ENCODE measurements at places on chromosomes 5 and 9.

GRCh38 chr5:142547445-142548380, 138.2 kb downstream of the FGF1 start:
- no peak for DNase-seq

DNA sequence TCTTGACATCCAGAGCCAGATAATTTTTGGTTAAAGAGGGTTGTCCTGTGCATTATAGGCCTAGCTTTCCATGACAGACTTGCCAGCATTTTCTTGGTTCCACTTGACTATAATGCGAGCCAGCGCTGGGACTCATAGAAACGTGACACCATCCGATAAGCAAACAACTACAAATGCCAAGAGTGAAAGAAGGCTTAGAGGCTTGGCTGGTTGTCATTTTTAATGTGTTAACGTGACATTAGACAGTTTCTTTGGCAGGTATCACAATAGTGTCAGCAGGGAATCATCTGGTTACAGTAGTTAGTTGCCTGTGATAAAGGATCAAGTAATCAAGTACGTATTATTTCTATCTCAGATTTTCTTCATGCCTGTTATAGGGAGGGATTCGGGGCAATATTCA, 20.0 kb upstream of the LIFR start:
- no peak for DNase-seq

GRCh38 chr5:6766604-6767093, 53.4 kb downstream of the TENT4A start:
- peak; percentile 11 for DNase-seq

- DNase-seq, result no peak
Measured at GRCh38 chr5:4384649-4385048, 755.5 kb upstream of the ADAMTS16 start.

GRCh38 chr5:83750749-83751148, 30.1 kb upstream of the HAPLN1 start:
- no peak for DNase-seq

DNA sequence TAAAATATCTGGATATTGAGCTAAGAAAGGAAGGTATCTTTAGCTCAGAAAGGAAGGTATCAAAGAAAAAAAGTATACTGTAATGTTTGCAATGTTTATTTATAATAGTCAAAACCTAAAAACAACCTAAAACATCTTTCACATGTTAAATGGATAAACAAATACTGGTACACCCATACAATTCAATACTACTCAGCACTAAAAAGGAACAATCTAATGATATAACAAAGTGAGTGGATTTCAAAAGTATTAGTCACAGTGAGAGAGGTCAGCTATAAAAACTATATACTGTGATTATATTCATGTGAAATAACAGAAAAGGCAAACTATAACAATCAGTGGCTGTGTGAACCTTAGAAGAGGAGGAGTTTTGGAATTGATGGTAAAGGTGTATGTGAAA, 455.0 kb upstream of the FTMT start:
- DNase-seq, result no peak

- DNase-seq, result no peak
Measured at GRCh38 chr5:43425983-43426382, 13.8 kb upstream of the CCL28 start.

- no peak for DNase-seq
Measured at GRCh38 chr5:153699035-153699434, 208.6 kb downstream of the GRIA1 start.

GRCh38 chr5:68499987-68500386, 284.4 kb downstream of the PIK3R1 start:
- DNase-seq, result no peak

- no peak for DNase-seq
Measured at GRCh38 chr9:14911046-14911445, 818 bp upstream of the FREM1 start.

DNA sequence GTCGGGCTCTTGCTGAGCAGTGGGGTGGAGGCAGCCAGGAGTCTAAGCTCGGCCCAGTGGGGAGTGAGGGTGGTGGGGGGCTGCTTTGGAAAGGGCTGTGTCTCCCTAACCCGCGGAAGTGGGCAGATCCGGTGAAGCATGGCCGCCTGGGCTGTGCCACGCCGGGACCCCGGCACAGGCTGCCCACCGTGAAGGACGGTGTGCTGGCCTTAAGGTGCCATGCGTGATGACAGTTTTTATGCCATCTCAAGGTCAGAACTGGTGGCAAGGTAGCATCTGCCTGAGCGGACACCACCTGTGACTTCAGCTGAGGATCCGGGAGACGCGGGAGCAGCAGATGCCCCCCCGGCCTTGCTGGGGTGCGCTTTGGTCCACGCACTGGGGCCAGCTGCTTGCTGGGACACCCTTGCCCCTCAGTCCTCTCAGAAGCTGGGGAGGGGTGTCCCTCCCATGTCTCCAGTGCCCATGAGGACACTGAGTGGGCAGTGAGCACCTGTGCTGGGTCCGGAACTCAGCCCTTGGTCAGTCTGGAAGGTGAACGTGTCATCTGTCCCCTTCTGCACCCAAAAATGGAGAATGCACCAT, 53.9 kb downstream of the AHRR start:
- DNase-seq, result no peak

DNA sequence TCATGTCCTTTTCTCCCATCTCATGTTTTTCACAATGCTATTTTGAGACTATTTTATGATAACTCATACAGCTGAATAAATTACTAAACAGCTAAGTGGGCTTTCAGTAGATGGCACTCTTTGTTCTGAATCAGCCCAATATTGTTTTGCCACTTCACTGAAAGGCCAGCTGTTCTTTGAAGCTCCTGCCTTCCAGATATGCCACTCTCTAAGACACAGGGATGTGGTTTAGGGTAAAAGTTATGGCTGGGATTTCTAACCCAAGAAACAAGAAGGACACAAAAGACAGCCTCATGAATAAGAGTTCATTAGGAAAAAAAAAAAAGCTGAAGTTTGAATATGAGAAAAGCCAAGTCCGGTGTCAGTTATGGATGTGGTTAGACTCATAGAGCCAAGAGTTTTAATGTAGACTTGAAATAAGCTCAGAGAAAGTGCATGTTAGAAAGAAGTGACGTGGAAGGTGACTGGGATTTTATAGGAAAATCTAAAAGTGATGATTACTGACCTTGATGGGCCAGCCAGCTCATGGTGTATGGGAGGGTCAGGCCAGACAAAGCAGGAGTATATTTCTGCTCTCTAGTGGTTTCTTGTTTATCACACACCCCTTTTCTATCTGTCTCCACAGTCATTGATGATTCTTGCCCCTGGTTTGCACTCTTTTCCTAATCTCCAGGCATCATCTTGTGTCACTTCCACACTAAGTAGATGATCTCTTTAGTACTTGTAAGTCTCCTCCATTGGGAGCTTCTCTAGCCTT, 488.5 kb downstream of the NR2F1-AS1 start:
- no peak for DNase-seq

DNA sequence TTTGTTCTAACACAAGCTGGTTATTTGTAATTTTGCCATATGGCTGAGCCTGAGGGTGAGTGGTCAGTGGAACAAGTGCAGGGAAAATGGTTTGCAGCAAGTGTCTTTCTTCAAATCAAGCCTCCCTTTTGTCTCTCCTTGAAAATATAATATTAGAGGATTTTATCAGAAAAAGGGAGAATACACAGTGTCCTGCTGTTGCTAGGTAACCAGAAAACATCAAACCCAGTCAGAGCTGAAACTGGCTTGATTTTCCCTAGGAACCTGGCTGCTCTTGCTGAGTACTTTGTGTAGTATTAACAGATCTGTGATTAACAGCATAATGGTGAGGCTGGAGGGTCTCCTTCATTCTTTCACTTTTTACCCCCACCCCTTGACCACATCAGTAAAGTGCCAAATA, 314.0 kb downstream of the ARHGEF28 start:
- no peak for DNase-seq

DNA sequence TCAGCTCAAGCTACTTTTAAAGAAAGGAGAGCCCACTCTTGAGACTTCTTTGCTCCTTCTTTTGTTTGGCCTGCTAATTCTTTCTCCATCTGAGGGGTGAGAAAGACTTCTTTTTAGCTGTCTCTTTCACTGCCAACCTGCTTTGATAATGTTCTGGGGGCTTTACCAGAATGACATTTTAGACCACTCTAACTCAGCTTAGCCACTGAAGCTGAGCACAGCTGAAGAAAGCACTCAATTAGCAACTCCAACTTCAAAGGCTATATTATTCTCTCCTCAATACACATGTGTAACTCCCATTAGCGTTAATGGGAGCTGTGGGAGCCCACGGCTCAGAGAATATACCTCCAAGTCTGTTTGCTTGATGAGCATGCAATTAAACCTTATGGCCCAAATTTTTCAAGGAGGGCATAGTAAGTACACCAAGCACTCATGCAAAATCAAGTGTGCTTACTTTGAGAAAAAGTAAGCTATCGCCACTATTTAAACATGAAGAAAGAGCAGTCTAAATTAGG, 815.4 kb upstream of the DMAC1 start:
- no peak for DNase-seq

- DNase-seq, result no peak
Measured at GRCh38 chr5:173290477-173291131, 37.6 kb downstream of the STC2 start.

Measured in esophagus squamous epithelium (tissue), 5 donors.